Body of pancreas (tissue), 4 donors: ENCODE measurements at places on chromosomes 4 and X. TPM values are rescaled to one million over a fixed set of nuclear protein-coding genes. Genes with fewer than 3 reads are reported as not detected.

CT45A10 gene
- total RNA-seq, result not detected

CSAG3 gene
- total RNA-seq, result not detected

SPACA5 gene
- total RNA-seq, result not detected

SPP1 gene
- 154 TPM for total RNA-seq

AR gene
- total RNA-seq, result 8.2 TPM

PASD1 gene
- total RNA-seq, result not detected

SUPT20HL1 gene
- total RNA-seq, result 0.26 TPM

EGF gene
- 44.1 TPM for total RNA-seq

PLP1 gene
- 0.78 TPM for total RNA-seq

GYPE gene
- not detected for total RNA-seq

UCP1 gene
- total RNA-seq, result not detected

ADH7 gene
- not detected for total RNA-seq

CSAG2 gene
- not detected for total RNA-seq
